ENCODE measurements at places on chromosomes 3 and 15.

DNA sequence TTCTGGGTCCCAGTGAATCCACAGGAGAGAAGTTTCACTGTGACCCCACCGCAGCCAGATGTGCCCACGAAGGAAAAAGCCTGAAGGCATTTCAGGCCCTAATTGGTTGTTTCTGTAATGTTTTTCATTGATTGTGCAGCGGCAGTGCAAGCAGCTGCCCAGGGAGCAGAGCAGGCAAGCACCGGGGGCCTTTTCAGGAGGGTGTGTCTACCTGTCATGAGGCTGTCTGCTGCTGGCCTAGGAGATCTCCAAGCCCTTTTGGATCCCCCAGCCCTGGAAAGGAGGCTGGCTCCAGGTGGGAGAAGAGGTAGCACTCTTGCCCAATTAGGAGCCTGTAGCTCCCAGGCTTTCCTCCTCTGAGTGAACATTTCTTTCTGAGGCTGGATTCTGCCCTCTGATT is 108.8 kb downstream of the EPHB1 start:
- DNase-seq: no peak

GRCh38 chr3:38139652-38140051 is 1.2 kb downstream of the MYD88 start:
- no peak for DNase-seq

DNA sequence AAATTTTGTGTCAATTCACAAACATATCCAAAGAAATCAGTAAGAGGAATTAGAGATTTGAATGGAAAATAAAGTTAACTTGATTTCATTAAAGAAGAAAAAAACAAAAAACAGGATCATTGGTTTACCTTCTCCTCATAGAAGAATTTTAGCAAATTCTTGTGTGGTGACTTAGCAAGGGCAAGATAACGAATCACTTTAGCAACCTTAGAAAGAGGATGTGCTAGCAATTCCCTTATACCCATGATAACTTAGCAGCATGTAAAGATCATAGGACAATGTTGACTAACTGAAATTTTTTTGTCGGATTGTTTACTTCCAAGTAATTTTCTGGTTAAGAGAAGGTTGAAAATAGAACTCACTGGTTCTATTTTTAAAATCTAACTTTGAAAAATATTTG is 609.3 kb downstream of the GBE1 start:
- DNase-seq: no peak

- DNase-seq: no peak
Observed at GRCh38 chr15:44782516-44782915, 46.2 kb downstream of the TRIM69 start.

DNA sequence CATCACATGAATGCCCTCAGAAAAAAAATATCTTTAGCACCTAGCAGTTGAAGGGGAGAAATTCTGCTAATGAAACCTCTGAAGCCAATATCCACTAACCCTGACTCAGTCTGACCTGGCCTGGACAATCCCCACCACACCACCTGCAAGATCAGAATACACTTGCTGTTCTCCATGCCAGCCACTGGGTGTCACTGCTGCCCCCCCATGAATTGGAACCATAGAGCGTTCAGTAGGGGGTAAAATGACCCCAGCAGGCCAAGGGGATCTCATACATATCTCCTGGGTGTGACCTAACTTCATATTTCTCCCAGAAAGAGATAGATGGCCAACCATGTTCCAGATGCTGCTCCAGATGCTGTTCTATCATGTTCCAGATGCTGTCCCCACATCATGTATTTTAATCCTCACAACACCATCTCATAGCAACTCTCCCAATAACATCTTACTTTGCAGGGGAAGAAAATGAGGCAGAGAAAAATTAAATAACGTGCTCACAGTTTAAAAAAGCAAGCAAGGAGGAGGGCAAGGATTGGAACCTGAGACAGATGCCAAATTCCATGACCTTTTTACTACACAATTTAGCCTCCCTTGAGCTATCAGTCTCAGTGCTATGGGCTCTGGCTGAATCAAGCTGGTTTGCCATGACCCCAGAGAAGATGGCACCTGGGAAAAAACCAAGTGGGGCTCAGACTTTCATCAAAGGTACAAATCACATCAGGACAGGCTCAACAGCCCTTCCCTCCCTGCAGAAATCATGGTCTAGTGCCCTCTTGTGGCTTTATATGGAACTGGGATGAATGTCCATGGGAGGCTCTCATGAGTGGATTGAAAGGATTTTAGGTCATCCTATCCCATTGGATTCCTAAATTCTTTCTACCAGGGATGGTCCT is 12.4 kb downstream of the NTRK3 start:
- peak; percentile 48 for DNase-seq

- no peak for DNase-seq
Observed at GRCh38 chr15:78037328-78037727, 40.2 kb downstream of the TBC1D2B start.

DNA sequence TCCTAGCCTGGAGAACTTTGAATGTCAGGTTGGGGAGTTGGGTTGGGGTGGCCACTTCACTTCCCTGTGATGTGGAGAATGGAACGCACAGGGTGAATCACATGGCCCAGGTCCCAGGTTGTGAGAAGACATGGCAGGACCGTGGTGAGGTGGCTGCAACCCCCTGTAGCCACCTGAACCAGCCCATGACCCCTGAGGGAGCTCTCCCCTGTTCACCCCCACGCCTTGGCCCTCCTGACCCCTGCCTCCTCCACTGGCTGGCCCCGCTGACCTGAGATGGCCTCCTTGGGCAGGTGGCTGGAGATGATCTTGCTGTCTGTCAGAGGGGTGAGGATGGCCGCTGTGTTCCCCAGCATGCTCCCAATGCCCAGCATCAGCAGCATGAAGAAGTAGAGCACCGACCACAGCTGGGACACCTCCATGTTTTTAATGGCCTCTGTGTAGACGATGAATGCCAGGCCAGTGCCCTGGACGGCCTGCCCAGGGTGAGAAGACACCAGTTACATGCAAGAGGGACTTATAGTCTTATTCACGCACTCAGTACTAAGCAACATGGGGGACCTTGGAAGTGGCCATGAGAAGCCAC is 31.0 kb downstream of the SLC6A20 start:
- DNase-seq: no peak

DNA sequence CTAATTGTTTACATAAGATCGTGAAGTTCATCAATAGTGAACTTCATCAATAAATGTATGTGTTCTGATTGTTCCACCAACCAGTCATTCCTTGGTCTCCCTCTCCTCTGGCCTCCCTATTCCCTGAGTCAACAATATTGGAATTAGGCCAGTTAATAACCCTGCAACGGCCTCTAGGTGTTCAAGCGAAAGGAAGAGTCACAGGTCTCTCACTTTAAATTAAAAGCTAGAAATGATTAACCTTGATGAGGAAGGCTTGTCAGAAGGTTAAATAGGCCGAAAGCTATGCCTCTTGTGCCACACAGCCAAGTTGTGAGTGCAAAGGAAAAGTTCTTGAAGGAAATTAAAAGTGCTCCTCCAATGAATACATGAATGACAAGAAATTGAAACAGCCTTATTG is 89.4 kb upstream of the ACKR4 start:
- no peak for DNase-seq

- DNase-seq: no peak
Observed at GRCh38 chr3:38984110-38984509, 67.6 kb downstream of the SCN11A start.

- DNase-seq: no peak
Observed at GRCh38 chr3:55077726-55078125, 149.9 kb upstream of the LRTM1 start.

- DNase-seq: no peak
Observed at GRCh38 chr3:26237036-26237682, 385.4 kb upstream of the LRRC3B start.

DNA sequence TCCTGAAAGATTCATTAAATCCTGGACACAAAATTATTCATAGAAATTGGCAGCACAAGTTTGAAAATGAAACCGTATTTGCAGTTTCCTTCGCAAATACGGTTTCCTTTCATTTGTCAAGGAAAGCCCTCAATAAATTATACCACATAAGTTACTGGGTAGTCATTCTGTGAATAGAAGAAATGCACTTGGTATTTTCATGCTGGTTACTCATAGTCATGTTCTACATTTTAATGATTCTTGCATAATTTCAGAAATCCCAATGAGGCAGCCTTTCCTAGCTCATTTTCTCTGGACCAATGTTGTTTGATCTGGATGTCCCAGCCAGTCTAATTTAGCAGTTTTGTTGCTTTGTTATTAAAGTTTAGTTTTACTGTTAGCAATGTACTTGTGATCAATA is 43.2 kb downstream of the MINAR1 start:
- no peak for DNase-seq

GRCh38 chr3:188841906-188842305 is 329.9 kb upstream of the TPRG1 start:
- DNase-seq: no peak

GRCh38 chr3:177337541-177338331 is 140.5 kb upstream of the TBL1XR1 start:
- DNase-seq: no peak

- no peak for DNase-seq
Observed at GRCh38 chr3:189911001-189911400, 209.7 kb downstream of the P3H2 start.

- no peak for DNase-seq
Observed at GRCh38 chr3:46030626-46031025, 3.3 kb upstream of the XCR1 start.

DNA sequence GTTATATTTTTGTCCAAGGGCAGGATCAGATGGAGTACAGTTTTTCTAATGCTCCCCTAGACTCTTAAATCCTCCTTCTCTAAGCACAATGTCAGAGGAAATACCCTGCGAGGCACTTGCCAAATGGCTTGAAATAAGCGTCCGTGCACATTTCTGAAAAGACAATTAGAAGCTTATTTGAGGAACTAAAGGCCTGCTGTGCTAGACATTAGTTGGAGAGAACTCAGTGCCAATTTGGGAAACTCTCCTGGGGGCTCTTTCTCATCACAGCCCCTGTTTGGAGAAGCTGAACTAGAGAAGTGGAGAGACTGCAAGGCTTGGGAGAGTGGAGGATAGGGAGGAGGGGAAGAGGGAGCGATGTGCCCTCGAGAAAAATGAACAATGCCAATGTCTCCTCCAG is 247.6 kb upstream of the C2CD4B start:
- no peak for DNase-seq

DNA sequence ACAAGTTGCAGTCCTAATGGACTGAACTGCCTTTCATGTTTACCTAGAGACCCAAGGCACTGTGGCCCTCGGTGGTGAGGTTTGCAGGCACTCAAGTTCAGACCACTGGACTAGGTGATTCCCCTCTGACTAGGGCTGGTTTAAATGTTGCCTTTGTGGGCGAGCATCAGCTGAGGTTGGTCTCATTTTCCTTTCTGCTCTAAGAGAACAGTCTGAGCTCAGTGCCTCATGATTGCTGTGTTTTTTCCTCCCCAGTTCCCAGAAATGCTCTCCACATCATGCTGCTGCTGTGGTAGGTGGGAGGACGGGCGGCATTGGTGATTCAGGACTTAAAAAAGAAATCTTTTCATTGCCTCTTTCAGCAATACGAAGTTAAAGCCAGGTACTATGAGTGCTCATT is 237.2 kb downstream of the MBNL1 start:
- no peak for DNase-seq

DNA sequence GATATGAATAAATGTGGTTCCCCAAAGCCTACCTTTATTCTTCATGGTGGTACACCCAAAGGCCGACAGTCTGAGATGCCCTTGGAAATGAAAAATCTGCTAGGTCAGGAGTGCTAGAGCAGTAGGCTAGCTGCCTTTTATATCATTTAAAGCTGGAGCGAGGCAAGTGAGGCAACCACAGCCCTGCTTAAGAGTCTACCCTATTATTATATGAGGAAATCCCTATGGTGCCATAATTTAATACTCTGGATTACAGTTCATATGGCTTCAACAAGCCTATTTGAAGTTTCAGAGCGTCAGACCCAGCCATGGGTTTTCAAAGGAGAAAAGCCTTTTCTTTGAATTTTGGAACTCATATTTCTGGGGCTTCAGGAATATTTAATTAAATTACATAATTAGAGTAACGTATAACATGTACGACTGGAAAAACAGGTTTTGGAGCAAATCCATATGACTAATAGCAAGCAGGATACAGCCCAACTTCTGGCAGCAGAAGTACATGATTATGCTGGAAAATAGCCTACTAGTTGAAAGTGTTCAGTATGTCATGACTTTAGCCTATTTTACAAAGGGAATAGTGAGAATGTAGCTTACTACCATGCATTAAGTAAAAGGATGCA is 18.0 kb upstream of the SLTM start:
- no peak for DNase-seq

- no peak for DNase-seq
Observed at GRCh38 chr3:182327196-182327681, 466.1 kb upstream of the ATP11B start.

DNA sequence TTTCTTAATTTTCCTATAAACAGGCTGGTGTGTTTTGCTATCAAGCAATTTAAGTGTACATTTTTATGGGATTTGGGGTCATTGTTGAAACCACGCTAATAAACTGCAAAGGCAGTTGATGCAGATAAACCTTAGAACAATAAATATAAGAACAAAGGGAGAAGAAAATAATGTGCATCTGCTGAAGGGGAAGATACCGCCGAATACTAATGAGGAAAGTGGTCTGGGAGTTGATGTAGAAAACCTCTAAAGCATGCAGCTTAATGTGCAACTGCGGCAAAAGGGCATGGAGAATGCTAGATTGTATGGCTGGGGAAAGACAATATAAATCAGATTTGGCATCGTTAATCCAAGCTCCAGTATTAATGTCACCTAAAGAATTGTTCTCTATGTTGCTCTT is 29.8 kb upstream of the CHL1 start:
- no peak for DNase-seq

DNA sequence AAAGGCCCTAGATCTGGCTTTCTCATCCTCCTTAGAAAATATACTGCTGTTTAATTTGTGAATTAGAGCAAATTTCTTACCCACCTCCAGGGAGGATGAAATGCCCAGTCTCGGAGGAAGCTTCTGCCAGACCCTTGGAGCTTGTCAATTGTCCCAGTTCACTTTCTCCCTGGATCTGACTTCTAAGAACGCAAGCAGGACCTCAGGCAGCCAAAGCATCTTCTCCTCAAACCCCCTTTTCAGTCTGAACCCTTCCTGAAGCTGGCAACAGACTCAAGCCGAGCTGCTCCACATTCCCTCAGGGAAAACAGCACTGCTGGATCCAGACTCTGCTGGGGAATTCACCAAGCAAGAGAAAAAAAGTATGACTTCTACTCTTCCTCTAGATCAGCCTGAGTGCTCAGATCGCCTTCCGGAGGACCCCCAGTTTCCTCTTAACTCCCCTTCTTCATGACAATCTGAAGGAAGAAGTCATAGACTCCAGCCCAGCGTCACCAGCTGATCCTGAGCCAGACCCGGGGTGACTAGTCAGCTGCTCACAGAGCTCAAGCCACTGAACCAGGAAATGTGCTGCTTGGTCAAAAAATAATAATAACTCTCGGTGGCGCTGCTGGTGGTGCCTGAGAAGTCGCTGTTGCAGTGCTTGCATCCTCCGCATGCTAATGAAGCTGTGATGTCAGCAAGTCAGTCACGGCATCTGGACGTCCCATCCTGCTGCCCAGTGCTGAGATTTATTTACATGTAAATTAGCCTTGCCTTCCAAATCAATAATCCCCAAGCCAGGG is at the start of gene PRICKLE2:
Gene PRICKLE2, minus strand, starts transcription at position 641 of the 785 bp plus-strand sequence. CDS start 26,539 bp downstream, outside the sequence.
- peak; percentile 67 for DNase-seq

GRCh38 chr3:157130467-157131251 is 29.3 kb downstream of the CCNL1 start:
- DNase-seq: peak; percentile 71

- DNase-seq: no peak
Observed at GRCh38 chr3:95751509-95751908, 1062.9 kb upstream of the EPHA6 start.

- no peak for DNase-seq
Observed at GRCh38 chr3:16765661-16766060, 119.1 kb upstream of the PLCL2 start.

- no peak for DNase-seq
Observed at GRCh38 chr15:58690703-58691102, 58.8 kb downstream of the ADAM10 start.
